ENCODE measurements at places on chromosomes 4 and X.

- DNase-seq: no peak
Observed at GRCh38 chr4:45385306-45385705, 659.0 kb upstream of the GNPDA2 start.

DNA sequence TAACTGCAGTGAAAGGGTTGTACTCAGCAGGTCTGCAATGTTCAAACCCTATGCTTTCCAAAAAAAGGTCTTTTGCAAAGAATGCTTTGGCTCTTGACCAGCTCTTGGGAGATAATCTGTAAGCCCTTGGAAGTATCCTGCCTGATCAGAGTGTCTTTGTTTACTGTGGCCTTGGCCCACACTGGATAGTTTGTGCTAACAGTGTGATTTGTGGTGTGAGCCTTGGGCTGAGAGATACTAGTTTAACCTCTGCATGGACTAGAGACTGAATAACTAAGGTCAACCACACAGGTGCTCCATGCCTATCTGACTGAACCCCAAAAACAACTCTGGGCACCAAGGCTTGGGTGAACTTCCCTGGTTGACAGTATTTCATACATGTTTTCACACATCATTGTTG, 3.6 kb upstream of the MAGED1 start:
- DNase-seq: no peak

GRCh38 chrX:38799995-38800580, 1.2 kb upstream of the MID1IP1 start:
- DNase-seq: no peak

GRCh38 chrX:112368371-112368770, 285.8 kb upstream of the TRPC5 start:
- no peak for DNase-seq

GRCh38 chr4:165627128-165627527, 245.9 kb upstream of the TLL1 start:
- no peak for DNase-seq

DNA sequence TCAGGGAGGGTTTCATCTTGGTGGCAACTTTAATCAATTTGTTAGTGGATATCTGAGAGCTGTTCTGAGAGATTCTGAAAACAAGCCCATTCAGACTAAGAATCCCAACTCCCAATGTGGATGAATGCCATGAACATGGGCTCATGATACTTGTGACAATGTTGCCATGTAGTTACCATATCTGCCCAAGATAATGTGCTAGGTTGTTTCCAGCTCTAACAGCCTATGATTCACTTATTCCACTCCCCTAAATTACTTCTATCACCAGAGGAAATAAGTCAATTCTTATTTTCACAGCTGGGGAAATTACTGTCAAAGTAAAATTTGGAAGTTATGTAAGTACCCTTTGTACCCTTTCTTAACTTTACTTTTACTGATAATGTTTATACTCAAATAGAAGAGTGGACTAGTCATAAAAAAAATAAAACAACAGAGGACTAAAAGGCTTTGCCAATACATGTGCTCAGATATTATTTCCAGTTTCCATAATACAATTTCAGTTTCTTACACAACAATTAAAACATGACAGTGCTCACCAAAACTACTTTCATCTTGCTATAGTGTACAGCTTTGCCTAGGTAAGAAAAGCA, 1101.7 kb upstream of the INTU start:
- no peak for DNase-seq

DNA sequence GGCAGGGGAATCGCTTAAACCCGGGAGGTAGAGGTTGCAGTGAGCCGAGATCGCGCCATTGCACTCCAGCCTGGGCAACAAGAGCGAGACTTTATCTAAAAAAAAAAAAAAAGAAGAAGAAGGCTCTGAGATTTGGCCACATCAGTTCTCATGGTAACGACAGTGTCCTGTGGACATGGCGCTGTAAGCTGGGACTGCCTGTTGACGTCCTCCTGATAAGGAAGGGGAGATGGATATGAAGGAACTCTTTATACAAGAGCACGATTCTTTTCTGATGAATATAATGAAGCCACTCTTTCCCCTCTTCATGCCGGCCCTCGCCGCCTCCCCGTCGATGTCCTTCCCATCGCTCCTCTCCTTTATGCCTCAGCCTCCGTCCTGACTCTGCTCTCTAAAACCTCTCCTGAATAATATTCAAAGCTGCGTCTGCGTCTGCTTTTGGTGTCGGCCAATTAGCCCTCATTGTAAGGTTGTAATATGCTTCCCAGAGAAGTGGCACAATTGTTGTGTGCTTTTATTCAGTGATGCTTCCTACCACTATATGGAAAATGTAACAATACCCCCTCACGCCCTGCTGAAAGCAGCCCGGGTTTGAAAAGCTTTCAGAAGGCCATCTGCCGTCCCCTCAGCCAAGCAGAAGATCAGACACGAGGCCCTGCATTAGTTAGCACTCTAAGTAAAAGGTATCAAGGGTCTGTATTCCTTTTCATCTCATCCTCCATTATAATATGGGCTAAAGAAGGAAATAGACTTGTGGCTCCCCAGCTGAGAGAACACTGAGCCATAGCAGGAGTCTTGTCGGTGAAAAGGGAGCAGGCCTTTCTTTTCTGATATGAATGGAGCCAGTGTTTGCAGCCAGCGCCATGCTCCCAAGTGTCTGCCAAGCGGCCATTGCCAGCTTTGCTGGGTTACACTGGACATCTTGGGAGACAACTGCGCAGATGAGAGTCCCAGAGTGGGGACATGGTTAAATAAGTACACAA, 22.1 kb upstream of the SCOC start:
- no peak for DNase-seq

DNA sequence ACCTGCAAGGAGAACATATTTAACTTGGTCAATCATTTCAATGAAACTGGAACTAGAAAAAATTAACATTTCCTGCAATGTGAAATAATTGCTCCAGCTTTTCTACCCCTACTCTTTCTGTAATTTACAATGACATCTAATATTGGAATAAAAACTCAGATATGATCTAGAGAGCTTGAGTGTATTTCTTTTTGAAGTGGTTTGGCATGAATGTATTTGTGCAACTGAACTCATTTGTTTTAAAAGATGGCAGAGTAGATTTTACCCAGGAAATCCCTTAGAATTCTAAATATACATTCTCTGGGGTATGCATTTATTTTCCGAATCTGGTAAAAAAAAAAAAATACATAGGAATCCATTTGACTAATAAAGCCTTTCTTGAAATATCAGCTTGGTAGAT, 21.5 kb upstream of the GATB start:
- DNase-seq: no peak

DNA sequence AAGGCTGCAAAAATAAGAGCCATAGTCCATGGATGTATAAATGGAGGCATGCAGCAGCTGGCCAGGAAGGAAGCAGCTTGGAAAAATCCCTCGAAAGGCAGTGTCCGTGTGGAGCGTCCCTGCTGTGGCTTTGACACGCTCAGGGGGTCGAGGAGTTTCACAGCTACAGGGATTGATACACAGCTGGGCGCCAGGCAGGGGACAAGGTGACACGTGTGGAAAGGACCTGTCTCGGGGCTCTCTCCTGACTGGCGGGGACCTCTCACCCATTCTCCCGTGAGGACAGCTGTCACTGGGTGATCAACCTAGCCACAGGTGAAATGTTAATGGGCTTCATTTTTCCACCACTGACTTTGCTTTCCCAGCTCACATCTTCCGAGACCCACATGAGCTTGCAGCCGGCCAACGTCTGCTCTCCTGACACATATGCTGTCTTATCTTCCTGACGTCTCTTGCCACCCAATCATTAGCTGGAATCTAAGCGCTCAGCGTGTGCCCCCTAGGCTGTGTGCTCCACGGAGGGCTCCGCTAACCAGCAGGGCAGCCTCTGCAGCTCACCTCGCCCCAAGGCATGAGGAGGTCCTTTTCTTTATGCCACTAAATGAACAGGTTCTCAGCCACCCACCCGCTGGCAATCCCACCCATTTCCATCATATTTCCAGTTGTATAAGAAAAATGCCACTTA, 89.4 kb upstream of the AFAP1 start:
- DNase-seq: no peak

DNA sequence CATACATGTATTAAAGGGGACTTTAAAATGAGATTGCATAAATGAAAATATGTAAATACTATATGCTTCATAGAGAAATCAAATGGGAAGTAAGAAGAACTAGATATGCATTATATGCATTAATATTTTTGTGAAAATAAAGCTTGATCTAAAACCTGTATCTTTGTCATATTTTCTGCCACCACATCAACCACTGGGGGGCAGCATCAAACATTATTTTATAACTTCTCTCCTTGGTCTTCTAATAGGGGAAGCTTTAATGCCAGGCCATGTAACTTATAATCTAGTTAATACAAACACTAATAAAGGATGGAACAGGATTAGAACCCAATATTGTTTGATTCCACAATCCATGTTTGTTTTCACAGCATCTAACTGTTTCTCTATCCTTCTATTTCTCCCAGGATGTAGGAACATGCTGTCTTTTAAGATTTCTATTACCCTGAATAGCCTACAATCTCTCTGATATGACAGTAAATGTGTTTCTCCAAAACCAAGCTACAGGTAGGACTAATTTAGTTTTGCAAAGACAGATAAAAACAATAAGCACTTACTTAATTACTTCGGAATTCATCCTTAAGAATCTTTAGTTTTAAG, 10.0 kb downstream of the QRFPR start:
- DNase-seq: no peak

GRCh38 chrX:130778773-130779172, 124.2 kb downstream of the ENOX2 start:
- no peak for DNase-seq

- DNase-seq: no peak
Observed at GRCh38 chr4:24262616-24263015, 321.7 kb downstream of the DHX15 start.

- no peak for DNase-seq
Observed at GRCh38 chrX:129665916-129666644, 11.3 kb upstream of the APLN start.

- DNase-seq: no peak
Observed at GRCh38 chr4:44668526-44668925, 9.7 kb upstream of the GUF1 start.

- no peak for DNase-seq
Observed at GRCh38 chr4:140869446-140869845, 113.3 kb upstream of the TBC1D9 start.

DNA sequence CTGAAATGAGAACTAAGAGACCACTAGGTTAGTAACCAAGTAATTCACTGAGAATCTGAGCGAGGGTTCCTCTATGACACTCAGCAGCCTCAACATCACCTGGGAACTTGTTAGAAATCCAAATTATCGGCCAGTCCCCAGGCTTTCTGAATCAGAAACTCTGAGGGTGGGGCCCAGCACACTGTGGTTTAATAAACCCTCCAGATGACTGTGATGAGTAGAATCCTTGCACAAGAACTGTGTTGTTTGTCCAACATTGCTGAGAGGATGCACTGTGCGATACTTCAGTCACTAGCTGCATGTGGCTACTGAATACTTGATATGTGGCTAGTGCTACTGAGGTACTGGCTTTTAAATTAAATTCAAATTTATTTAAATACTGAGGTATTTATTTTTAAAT, 243.9 kb downstream of the MAML3 start:
- DNase-seq: no peak

GRCh38 chr4:162909952-162910351, 256.7 kb downstream of the NAF1 start:
- no peak for DNase-seq

DNA sequence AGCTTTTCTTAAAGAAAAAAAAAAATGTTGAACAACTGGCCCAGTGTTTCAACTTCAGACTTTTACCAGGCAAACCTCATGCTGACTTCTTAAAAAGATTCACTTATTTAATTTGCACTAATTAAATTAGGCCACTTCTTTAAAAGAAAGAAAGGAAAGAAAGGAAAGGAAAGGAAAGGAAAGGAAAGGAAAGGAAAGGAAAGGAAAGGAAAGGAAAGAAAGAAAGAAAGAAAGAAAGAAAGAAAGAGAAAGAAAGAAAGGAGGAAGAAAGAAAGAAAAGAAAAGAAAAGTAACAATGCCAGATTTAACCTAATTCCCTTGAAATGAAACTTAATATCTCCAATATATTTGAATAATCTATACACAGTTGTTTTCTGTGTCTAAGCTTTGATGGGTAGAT, 71.4 kb upstream of the PRPS2 start:
- no peak for DNase-seq

DNA sequence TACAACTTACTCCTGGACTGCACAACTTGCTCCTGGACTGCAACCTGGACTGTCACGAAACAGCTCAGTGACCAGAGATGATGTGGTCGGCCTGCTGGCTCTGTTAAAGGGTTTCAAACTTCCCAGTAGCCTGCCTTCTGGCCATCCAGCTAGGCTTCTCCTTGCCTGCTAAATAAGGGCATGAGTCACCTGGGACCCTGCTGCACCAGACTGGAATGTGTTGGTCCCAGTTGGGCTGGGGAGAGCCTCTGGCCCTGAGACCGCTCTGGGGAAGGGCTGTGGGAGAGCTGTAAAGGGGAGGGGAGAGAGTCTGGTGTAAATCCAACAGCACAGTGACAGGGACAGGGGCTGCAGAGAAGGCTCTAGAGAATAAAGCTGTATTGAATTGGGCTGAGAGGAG, 165.8 kb downstream of the VSIG4 start:
- DNase-seq: no peak

DNA sequence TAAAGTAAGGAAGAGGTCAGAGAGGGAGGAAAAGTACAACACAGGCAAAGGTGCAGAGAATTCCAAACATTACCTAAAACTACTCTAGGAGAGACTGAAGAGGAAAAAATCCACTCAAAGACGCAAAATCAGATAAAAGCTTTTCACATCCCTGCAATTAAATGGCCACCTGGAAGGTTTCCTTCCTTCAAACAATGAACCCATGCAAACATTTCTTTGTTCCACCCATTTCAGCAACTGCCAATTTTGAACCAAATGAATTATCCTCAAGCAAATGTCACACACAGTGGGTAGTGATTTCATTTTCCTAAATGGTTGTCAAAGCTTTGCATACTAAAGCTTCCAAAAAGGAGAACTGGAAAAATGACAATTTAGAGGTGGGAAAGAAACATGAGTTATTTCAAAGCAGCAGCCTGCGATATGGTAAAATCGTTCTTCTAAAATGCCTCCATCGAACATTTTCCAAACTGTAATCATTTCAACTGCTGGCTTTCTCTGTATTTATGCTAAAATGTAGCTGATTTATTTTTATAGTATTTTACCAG, 45.0 kb downstream of the APBB2 start:
- DNase-seq: no peak

DNA sequence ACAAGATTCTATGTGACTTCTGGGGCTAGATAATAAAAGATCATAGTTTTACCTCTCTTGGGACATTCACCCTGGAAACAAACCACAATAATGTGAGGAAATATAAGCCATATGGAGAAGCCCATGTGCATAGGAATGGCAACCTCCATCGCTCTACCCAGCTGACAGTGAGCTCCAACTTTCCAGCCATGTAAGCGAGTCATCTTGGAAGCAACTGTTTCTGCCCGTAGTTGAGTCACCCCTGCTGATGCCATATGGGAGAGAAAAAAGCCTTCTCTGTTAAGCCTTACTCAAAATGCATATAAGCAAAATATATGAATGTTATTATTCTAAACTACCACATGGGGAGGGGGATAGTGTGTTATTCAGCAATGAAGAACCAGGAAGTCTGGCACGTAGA, 31.4 kb upstream of the RELL1 start:
- DNase-seq: no peak

GRCh38 chr4:120964596-120964995, 42.1 kb upstream of the PRDM5 start:
- DNase-seq: no peak

- DNase-seq: no peak
Observed at GRCh38 chr4:177386278-177386815, 55.9 kb downstream of the AGA start.

Data from stimulated activated CD4-positive, alpha-beta T cell treated with anti-CD3 and anti-CD28 coated beads, TNF-alpha, amount 100 ng/mL, for 4 hours (primary cell).